ENCODE measurements at places on chromosomes 3 and 15.

DNA sequence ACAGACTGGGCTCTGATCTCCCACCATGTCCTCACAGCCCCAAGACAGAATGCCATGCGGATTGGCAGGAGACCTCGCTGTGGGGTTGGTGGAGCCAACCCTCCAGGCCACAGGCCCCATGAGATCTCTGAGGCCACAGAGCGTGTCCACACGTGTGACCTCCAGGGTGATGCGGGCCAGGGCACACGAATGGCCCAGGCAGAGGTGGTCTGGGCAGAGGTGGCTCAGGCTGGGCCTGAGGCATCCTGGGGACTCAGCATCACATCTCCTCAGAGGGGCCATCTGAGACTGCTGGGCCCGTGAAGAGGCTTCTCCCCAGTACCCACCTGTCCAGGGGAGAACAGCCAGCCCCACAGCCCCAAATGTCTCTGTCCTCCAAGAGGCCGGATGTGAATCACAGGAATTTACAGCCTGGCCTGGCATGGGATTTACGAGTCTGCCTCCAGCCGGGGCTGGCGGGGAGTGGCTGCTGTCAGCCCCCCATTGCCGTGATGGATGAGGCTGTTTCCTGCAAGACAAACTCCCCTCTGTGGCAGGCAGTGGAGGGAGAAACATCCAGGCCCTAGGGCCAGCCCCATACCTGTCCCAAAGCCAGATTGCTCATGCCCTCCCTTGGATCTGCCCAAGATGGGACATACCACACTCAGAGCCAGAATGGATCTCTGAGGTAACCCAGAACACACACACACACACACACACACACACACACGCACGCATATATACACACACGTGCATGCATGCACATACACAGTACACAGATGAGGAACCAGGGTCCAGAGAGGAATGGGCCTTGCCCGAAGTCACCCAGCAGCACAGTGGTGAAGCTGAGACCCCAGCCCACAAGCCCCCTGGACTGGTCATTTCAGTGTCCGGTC lies 208.3 kb downstream of the TBC1D2B start:
- no peak for DNase-seq

DNA sequence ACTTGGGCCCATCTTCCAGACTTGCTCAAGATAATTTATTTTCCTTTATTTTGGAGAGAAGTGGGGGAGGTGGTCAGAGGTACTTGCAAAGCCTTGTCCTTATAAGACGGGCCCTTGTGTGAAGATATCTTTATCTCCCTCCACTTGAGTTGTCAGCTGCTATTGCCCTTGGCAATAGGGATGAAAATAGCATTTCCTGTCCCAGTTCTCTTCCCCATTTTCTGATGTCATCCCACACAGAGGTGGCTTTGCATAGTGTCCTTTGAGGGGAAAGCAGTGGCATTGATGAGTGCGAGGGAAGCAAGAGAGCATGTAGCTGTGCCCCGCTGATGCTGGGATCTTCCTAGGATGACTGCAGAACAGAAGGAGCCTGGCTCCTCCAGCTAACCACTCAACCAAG lies 41.9 kb upstream of the TUBGCP5 start:
- DNase-seq = no peak

DNA sequence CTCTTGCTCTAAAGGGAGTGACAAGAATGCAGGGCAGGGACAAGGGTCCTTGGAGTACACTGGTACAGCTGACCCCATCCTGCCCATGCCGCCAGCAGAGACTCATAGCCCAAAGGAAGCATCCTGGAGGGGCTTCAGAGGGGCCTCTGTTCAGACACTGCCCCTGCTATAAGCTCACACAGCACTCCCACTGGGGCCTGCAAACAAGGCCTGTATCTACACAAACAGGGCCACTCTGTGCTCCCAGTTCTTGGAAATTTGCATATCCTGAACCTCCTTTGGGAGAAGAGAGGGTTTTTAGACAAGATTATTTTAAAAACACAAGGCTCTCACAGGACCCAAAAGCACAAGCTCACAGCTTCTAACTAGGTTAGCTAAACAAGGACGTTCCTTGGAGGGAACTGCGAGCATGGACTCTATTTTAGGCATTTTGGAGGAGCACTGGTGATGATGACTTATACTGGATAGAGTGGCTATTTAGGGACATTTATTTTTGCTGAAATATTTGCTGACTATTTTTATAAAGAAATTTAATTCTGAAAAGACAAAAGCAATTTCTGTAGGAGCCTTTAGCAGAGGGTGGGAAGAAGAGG lies 16.4 kb upstream of the ANKRD34C start:
- no peak for DNase-seq

DNA sequence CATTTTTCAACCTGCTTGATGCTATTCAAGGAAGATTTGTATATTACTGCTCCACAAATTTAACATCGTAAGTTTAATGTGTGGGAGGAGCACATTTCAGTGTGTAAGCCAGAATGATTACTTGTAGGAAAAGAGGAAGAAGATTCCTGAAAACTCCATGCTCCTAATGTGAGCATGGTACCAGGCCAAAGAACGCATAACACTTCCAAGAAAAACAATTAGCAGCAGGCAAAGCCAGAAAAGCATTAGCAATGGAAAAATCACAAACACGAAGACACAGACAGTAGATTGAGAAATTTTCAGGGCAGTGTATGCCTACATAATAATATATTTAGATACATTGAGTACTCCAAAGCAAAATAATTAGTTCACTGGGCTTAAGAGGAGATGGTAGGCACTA lies 96.6 kb upstream of the CBLB start:
- no peak for DNase-seq

GRCh38 chr15:68441045-68441743 lies 9.2 kb upstream of the ITGA11 start:
- no peak for DNase-seq

DNA sequence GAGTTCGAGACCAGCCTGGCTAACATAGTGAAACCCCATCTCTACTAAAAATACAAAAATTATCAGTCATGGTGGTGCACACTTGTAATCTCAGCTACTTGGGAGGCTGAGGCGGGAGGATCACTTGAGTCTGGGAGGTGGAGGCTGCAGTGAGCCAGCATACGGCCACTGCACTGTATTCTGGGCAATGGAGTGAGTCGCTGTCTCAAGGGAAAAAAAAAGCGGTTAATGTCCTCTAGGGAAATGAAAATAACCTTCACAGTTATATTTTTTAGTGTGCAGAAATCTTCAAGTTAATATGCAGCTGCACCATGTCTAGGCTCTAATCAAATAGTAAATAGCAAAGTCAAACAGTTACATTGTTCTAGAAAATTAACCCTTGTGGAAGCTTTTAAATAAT lies 14.8 kb downstream of the CEP19 start:
- DNase-seq = no peak

- no peak for DNase-seq
Measured at GRCh38 chr15:69067296-69067695, 52.8 kb downstream of the NOX5 start.

GRCh38 chr3:98240131-98240530 lies 23.9 kb upstream of the OR5H6 start:
- DNase-seq = no peak

DNA sequence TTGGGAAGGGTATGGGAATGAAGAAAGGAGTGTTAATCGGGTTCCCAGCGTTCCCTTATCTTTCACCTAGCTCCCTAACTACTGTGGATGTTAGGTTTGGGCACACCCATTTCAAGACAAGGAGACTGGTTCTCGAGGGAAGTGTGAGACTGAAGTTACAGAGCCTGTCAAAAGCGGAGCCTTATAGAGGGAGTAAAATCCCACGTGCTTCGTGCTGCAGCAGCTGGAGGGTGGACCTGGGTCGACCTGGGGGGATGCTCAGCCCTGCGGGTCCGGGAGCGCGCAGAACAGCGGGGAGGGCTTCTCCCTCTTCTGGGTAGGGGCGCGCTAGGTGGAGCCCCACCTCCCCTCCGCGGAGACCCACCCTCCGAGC lies 314 bp upstream of the TMED3 start:
- DNase-seq = no peak

Data from stimulated activated naive CD8-positive, alpha-beta T cell treated with anti-CD3 and anti-CD28 coated beads, Interleukin-15, Interleukin-2, amounts not matched to agents 100 U/mL and 50 U/mL, for 24 hours (primary cell).